Stimulated activated CD4-positive, alpha-beta T cell treated with anti-CD3 and anti-CD28 coated beads, TNF-alpha, amount 100 ng/mL, for 48 hours (primary cell): ENCODE measurements at places on chromosomes 1 and 21.

DNA sequence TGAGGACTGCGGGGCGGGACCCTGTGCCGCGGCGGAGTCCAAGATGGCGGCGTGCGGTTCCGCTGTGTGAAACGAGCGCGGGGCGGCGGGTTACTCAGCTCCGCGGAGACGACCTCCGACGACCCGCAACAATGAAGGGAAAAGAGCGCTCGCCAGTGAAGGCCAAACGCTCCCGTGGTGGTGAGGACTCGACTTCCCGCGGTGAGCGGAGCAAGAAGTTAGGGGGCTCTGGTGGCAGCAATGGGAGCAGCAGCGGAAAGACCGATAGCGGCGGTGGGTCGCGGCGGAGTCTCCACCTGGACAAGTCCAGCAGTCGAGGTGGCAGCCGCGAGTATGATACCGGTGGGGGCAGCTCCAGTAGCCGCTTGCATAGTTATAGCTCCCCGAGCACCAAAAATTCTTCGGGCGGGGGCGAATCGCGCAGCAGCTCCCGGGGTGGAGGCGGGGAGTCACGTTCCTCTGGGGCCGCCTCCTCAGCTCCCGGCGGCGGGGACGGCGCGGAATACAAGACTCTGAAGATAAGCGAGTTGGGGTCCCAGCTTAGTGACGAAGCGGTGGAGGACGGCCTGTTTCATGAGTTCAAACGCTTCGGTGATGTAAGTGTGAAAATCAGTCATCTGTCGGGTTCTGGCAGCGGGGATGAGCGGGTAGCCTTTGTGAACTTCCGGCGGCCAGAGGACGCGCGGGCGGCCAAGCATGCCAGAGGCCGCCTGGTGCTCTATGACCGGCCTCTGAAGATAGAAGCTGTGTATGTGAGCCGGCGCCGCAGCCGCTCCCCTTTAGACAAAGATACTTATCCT, 430 bp downstream of the RBM15 start:
- peak; percentile 44 for DNase-seq

- DNase-seq = no peak
Observed at GRCh38 chr1:61051719-61052394, 30.5 kb upstream of the NFIA start.

- DNase-seq = no peak
Observed at GRCh38 chr1:227315629-227316346, 2.5 kb downstream of the CDC42BPA start.

DNA sequence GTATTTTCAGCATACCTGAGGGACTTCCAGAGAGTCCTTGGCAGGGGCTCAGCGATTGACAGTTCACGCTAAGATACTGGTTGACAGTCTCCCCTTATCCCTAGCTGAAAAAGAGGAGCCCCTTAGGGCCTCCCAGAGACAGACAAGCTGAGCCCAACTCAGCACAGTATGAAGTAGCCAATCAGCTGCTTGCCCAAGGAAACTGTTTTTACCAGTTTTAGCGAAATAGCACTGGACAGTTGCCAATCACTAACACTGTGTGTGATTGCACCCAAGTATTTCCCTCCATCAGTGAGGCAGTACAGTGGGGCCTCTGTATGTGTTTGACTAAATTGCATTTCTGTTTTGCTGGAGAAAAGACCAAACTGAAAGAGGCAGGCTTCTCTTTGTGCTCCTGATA, 27.0 kb downstream of the KHDRBS1 start:
- DNase-seq = no peak

DNA sequence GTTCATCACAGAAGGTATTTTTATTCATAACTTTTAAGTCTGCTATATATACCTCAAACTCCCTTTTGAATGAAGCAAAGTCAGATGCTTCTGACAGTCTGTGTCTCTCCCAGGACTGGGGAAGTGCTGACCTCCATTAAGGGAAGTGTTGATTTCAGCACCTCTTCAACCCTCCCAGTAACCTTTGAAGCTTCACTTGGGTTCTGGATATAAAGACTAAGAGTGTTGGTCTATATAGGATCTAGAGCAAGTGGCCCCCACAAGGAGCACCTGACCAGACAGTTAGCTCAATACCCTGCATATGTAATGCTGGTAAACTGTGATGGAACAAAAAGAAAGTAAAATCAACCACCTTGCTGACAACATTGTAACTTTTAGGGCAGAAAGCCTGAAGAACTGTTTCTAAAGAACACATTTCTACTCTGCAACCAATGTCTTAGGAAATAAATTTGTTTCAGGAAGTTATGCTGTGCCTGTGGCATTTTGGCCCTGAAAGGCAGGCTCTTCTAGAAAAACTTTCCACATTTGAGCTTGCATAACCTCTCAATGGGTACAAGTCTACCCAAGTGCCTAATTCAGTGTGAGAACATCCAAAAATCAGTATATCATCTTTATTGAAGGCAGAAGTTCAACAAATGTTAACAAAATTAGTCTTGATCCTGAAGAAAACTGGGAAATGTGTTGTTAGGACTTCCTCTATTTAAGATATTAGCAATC, 865 bp upstream of the PTPN22 start:
- no peak for DNase-seq

DNA sequence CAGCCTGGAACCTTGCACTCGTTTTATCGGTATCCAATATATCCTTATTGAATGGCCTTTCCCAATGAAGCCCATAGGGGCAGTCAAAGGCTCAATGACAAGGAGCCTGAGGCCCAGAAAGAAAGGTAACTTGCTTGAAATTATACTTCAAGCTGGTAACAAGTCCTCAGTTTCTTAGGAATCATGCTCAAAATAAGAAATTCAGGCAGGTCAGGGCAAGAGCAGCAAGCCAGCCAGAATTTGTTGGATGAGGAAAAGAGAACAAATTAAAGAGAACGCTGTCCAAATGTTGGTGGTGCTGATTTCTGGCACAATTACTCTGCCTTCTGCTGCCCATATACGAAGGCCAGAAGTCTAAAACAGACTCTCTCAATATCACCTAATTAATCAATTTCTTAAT, 77.6 kb downstream of the DDX20 start:
- no peak for DNase-seq

- DNase-seq = no peak
Observed at GRCh38 chr1:226862890-226863289, 7.5 kb upstream of the PSEN2 start.

GRCh38 chr1:243474906-243475305, 219.1 kb downstream of the SDCCAG8 start:
- no peak for DNase-seq

DNA sequence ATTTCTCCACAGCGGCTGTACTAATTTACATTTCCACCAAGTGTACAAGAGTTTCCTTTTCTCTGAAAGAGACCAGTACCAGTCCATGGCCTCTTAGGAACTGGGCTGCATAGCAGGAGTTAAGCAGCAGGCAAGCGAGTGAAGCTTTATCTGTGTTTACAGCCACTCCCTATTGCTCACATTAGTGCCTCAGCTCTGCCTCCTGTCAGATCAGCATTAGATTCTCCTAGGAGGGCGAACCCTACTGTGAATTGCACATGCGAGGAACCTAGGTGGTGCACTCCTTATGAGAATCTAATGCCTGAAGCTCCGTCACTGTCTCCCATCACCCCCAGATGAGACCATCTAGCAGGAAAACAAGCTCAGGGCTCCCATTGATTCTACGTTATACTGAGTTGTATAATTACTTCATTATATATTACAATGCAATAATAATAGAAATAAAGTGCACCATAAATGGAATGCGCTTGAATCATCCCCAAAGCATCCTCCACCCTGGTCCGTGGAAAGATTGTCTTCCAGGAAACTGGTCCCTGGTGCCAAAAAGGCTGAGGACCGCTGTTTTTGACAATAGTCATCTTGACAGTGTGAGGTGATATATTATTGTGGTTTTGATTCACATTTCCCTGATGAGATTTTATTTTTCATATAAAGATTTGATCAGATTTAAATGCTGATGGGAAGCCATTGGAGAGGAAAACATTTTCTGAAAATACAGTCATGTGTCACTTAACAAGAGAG, 45.5 kb upstream of the MRPS6 start:
- DNase-seq = no peak

GRCh38 chr1:99850459-99851291, 514 bp downstream of the AGL start:
- DNase-seq = no peak

- no peak for DNase-seq
Observed at GRCh38 chr1:26799479-26800142, 11.9 kb downstream of the PIGV start.

DNA sequence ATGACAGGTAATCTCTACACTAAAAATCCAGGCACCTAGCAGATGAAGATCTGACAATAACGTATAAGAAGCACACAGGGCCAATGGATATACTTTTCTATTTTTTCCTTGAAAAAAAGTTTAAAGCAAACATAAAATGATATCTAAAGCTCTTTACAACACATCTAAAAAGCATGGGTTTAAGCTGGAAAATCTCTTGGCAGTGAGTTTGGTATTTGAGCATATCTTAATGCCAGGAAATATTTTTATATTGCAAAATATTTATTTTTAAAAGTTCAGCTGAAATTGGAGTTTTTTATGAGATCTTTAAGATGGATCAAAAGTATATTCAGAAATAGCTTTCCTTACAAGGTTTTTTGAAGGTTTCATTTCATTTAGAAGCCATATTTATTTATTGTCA, 40.5 kb downstream of the SLC5A9 start:
- no peak for DNase-seq

DNA sequence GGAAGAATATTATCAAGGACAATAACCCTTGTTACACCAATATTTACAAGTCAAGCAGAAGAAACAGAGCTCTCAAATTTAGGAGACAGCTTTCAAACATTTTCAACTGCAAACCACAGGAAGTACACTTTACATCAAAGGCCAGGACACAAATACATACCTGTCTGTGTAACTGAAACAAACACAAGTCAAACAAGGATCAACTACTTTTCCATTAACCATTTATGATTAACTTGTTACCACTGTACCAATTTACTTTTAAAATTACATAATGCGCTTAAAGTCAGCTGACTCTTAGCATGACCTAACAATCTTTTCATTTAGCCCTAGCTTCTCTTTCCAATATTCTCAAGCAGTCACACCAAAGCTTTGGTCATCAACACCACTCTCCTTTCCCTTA, 43.5 kb downstream of the TRIM33 start:
- DNase-seq = no peak

GRCh38 chr1:38827318-38827717, 32.3 kb downstream of the RRAGC start:
- no peak for DNase-seq

DNA sequence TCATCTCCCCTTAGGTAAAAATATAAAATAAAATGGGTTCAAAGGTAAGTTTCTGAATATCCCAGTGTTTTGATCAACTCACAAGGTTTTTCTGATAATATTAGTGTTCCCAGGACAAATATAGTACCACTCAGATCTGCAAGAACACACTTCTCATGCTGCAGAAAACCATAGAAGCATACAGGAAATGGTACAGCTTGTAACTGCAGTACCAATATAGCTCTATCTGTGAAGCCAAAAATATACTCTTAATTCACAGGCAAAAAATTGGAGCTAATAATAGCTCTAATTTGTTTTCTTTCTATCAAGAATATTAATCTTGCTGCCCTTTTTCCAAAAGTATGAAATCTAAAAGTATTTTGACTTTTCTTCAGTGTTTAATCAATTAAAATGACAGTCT, 13.2 kb downstream of the VPS45 start:
- no peak for DNase-seq

DNA sequence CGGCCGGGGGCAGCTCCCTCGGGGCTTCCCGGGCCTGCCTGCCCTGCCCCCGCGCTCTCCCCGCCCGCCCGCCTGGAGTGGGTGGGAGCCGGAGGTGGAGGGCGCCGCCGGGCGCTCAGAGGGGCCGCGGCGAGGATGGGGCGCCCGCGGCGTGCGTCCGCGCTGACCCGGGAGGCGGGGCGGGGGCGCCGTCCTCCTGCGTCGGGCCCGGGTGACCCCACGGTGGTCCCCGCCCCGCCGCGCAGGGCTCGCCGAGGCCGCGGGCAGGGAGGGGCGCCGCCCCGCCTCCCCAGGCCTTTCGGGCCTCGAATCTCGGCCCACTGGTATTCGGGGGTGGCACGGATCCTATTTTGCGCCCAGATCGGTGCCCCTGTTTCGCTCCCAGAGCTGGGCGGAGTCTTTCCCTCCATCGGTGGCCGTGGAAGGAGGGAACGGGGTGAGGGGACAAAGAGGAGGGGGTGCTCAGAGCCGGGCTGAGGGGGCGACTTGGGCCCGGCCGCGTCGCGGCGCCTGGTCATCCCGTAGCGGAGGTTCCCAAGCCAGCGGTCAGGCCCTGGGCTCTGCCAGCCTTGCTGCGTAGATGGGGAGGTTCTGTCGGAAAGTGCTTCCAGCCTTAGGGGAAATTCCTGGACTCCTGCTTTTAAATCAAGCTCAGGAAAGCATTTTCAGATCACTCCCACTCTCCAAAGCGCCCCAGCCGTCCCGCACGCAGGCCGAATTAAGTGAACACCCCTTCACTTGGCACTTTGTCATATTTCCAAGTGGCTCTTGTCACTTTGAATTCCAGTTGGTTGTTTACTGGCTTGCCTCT, 545 bp downstream of the PATJ start:
- DNase-seq = no peak

DNA sequence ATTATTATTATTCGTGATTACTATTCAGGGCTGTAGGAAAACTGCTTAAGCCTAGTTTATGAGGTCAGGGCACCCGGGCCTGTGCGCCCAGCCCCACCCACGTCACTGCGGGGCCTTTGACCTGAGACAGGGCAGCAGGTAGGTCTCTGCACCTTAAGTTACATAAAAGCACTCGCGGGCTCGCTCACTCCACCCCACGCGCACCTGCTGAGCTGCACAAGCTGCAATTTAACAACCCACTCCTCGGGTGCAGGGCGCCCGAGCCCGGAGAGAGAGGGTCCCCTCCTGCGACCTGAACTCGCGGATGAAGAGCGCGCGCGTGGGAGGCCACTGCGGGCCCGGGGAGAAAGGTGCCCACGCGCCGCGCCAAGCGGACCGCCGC, 477 bp downstream of the ICMT start:
- DNase-seq = no peak

DNA sequence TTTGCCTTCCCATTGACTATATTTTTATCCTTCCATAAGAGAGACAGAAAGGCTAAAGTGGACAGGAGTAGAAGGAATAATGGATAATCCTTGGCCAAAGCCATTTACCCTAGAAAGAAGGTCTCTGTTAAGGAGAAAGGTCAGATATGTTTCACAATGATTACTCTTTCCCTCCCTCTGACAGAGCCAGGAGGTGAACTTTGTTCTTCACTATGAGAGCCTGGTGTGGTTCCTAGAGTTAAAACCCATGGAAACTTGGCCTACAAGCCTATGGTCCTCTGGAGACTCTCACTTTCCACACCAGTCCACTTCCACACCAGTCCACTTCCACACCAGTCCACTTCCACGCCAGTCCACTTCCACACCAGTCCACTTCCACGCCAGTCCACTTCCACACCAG, 479.9 kb upstream of the ZP4 start:
- no peak for DNase-seq

GRCh38 chr1:4699376-4700301, 45.2 kb downstream of the AJAP1 start:
- DNase-seq = no peak
